ENCODE measurements at places on chromosomes 16 and 17.

- DNase-seq, result peak; percentile 52
Measured at GRCh38 chr16:89737341-89738071, 16.2 kb downstream of the ZNF276 start.

DNA sequence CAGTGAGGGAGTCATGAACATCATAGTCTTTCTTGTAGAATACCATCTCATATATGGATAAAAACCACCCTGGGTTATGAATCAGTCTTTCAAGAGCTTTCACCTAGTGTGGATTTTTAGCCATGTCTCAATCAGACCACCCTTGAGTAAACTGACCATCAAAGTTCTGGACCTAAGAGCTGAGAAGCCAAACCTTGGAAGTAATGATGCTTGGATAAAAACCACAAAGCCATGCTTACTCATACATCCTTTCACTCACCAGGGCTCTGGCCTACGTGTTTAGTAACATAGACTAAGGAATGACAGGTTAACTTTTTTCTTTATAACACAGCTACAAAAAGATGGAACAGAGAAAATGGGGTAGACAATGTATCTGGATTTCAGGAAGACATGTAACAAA lies 167.2 kb downstream of the STX8 start:
- no peak for DNase-seq

- peak; percentile 89 for DNase-seq
Measured at GRCh38 chr17:17206124-17206912, at the start of gene PLD6. TSS of gene PLD6 (minus strand) at chr17:17206333. CDS start at chr17:17206286, 47 bp downstream.

- no peak for DNase-seq
Measured at GRCh38 chr16:69503244-69503643, 62.5 kb upstream of the NFAT5 start.

- DNase-seq, result no peak
Measured at GRCh38 chr17:38746004-38746848, 1.9 kb downstream of the PCGF2 start.

DNA sequence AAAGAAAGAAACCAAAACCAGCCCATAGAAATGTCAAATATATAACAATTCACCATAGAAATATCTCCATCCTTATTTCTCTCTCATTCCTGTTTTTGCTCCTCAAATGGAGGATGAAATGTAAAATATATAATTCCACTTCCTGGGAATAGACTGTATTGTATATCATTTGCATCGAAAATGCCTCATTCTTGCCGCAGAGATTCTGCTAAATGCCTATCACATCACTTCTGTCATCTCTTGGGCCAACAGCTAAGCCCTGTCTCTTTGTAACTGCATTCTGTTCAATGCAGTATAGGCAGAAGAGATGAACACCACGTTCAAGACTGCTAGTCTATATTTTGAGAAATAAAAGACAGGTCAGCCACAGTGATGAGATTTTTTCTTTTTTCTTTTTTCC lies 956.3 kb upstream of the SOX9 start:
- no peak for DNase-seq

- DNase-seq, result peak; percentile 82
Measured at GRCh38 chr17:46940692-46941404, 17.9 kb downstream of the GOSR2 start.

DNA sequence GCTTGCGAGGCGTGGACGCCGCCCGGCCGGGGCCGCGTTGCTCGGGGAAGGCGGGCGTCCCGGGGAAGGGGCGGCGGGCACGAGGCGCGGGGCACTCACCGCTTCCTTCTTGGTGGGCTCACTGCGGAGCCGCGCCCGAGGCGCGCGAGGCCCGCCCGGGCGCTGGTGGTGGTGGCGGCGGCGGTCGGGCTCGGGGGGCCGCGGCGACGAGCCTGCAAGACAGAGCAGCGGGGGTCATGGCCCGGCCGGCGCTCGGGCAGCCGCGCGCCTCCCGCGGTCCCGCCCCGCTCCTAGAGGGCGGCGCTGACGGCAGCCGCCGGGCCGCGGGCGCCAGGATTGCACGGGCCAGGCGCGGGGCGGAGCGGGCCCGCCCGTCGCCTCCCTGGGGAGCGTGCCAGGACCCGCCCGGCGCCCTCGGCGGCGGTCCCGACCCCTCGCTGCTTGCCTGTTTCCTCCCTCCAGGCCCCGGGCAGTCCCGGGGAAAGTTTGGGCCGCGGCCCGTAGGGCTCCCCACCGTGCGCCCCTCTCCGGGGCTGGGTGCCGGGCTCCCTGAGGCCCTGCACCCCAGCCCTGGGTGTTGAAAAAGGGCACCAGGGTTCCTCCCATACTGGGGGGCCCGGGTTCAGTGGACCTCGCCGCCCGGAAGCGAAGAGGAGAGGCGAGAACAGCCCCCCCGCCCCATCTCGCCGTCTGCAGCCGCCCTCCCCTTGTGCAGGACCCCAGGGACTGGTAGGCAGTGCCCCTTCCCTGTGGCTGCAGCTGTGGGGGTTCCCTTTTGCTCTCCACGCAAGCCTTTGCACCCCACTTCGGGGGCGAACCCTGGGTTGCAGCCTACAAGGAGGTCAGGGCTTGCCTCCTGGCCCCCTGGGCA lies at the start of gene C16orf74:
TSS of gene C16orf74 (minus strand) at position 270 of the 871 bp plus-strand sequence. CDS start 15,879 bp downstream, outside the sequence.
- DNase-seq, result peak; percentile 28

DNA sequence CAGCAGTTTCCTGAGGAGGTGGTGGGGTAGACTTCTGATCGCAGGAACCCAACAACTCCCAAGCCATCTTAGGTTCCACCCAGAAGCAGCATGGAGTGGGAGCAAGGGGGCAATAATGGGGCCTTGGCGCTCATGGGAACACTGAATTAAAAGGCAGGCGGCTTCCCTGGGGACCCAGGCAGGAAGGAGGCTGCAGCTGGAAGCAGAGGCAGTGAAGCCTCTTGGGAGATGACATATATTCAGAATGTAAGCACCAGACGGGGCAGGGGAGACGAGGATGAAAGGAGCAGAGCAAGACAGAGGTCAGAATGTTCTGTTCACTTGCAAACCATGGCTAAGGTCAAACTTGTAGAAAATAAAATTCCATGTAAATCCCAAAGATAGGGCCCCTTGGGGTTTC lies 2.9 kb downstream of the HIGD1B start:
- no peak for DNase-seq

- DNase-seq, result no peak
Measured at GRCh38 chr16:18060351-18060750, 276.2 kb downstream of the NPIPA8 start.

Data from common myeloid progenitor, CD34-positive (primary cell).